Thoracic aorta (tissue), 2 donors: ENCODE measurements at places on chromosomes 2 and 18.

- DNase-seq = no peak
Measured at GRCh38 chr2:12412898-12413305, 303.8 kb upstream of the TRIB2 start.

GRCh38 chr2:11344342-11344955, at the start of gene ROCK2:
TSS of gene ROCK2 (minus strand) at chr2:11344636. CDS start at chr2:11344136, 500 bp downstream.
- peak; percentile 31 for DNase-seq

DNA sequence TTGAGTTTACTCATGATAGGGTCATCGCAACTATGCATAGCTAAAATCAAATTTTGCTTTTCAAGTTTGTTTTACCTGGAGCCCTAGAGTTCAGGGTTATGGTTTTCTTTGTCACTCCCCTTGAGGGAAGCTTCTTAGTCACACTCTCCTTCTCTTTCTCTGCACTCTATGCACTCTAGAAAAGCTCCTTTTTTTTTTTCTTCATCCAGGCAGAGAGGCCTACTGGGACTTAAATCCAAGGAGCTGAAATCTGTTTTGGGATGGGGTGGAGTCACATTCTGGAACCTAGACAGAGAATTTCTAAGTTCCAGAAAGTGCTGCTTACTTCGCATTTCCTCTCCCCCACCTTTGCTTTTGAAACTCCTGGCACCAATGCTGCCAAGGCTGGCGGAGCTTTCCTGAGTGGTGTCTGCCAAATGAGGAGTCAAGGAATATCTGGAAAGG, 19.1 kb upstream of the IL18R1 start:
- no peak for DNase-seq

- DNase-seq = no peak
Measured at GRCh38 chr2:224466304-224466895, 64.5 kb upstream of the FAM124B start.

- no peak for DNase-seq
Measured at GRCh38 chr2:199703199-199703598, 147.8 kb downstream of the FTCDNL1 start.

- DNase-seq = no peak
Measured at GRCh38 chr2:66915237-66915636, 480.3 kb downstream of the MEIS1 start.

GRCh38 chr2:28643911-28644334, 107.7 kb upstream of the PPP1CB start:
- no peak for DNase-seq

- DNase-seq = no peak
Measured at GRCh38 chr2:105328281-105329196, 996 bp downstream of the TGFBRAP1 start.

DNA sequence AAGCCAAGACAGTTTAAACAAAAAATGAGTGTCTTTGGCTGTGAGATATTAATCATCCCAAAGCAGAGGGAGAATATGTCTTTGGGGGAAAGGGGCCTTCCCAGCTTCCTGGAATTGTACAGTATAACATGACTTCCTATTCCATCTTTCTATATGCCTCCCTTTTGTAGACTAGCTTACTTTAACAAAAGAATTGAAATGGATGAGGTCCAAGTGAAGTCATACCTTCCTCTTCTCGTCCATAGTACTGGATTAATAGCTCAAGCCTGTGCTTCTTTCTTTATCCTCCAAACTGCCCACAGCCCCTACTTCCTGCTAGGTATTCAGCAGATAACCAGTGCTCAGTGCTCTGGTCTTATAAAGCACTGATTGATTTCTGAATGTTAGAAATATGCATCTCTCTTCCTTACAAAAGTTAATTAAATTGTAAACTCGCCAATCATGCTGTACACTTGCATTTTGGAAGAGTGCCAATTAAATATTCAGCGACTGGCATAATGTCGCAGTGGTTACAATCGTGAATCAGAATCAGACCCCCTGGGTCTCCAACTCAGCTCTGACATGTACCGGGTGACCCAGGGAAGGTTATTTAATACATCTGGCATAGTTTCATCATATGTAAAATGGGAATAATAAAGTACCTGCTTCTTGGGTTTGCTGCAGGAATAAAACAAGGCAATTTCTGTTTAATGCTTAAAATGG, 325.1 kb downstream of the RND3 start:
- no peak for DNase-seq

DNA sequence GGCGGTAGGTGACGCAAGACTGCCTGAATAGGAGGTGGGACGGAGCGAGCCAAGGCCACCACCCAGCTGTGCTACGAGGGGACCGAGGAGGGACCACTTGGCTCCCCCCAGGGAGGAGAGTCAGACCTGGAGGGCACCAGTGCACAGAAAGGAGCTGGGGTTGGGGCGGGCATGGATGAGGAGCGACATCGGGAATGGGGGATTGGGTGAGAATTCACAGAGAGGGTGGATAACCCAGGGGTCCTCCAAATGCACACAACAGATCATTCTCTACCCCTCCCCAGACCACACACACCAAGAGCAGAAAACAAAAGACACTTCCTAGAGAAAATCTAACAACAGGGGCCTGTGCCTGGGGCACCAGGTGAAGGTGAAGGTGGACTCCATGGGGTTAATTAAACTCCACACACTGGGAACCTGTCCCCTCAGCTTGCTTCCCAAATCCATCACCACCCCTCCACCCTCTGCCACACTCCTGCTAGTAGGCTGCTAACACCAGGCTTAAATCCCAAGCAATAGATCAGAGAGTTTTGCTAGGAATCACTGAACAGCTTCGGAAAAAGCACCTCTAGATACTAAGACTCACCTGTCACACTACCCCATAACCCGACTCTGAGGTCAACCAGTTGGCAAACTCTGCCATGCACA, 274.6 kb downstream of the EIPR1 start:
- DNase-seq = no peak

DNA sequence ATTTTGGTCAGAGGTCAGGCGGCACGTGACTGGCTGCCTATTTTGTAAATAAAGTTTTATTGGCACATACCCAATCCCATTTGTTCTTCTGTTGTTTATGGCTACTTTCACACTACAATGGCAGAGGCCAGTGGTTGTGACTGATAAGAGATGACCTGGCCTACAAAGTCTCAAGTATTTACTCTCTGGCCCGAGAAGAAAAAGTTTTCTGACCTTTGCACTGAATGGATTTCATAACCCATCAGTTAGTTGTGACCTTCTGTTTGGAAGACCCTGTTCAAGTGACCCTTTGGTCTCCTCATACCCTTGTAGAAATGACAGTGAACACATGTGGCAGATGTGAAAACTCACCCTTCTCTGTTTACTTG, 121.4 kb upstream of the MGAT5 start:
- no peak for DNase-seq

GRCh38 chr2:68774569-68775271, 40.1 kb downstream of the ARHGAP25 start:
- DNase-seq = no peak

DNA sequence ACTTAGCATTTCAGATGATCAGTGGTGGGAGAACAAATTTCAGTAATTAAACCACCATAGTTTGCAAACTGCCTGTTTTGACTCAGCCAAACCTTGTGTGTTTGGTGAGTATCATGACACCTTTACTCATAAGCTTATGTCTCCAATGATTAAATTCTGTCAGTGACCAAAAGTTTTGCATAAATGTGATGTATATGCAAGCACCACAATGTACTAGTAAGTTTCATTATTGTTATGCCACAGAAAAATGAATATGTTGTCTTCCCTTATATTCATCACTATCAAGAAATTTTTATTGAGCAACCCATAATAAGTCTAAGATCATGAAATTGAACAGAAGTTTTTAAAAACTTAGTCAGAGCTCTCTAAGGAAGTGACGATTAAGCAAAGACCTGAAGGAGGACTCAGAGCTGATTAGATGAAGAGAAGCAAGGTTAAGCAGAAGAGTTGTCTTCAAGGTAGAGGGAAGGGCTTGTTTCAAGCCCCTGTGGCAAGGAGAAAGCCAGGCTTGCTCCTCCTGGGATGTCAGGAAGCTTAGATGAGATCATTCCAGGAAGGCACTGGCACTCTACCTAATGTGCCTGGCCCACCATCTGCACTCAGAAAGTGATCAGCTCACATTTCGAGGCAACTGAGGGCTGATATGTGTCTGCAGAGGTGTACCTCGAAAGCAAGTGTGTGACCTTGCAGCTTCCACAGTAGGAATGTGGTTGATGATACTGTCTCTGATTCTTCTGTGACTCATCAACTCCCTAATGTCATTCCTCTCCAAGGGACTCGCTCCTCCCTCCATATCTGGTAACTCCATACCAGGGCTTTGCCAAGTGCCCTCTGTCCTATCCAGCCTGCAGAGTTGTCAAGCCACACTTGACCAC, 54.7 kb downstream of the KCTD18 start:
- DNase-seq = no peak

DNA sequence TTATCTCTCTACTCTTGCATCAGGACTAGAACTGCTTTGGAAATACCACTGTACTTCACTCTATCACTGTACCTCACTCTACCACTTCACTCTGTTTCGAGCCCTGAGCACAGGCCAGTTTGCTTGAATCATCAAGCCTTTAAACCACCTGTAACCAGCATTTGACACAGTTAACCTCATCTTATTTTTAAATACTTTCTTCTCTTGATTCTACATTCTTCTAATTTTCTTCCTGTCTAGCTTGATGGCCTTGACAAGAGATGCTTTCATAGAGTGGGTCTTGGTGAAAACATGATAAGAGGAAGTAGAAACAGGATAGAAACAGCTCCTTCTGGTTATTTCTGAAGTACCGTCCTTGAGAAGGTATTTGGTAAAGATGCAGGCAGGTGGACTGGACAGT, 78.1 kb downstream of the SPIRE1 start:
- no peak for DNase-seq

DNA sequence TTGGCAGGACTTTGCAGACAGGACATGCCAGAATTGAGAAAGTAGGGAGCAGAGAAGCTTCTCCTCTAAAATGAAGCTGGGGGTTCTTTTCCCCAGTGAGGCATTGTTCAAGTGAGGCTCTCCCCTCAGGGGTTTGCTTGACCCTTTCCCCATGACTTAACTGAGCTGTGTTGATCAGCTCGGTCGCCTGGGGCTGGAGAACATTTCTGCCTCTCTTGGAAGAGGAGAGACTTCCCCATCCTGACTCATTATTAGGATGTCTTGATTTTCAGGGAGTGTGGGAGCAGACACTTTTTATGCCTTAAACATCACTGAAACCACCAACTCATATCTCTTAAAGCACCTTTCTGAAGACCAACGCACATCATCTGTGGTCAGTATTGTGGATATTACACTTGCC, 27.9 kb upstream of the GLI2 start:
- no peak for DNase-seq

DNA sequence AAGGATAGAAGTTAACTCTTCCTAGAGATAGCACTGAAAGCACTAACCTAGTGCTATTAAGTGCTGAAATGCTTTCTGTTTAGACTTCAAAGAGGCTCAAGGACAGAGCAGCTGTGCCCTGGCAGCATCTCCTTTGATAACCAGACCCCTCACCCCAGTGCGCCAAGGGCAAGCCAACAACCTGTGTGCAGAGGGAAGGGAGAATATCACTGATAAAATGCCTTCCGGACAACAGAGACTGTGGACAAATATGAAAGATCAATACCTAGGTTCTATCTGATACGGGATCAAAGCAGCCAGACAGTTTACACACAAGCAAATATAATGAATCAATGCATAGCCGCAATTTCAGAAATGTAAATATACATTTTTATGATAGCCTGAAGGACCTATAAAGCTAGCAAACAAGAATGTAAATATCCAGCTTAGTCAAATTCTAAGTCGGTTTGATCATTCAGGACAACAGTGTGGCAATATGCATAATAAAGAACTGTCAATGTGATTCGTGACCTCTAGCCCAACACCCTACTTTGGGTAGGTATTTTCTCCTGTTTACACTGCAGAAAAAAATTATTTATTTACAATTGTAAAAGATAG, 91.8 kb upstream of the RFX8 start:
- no peak for DNase-seq

DNA sequence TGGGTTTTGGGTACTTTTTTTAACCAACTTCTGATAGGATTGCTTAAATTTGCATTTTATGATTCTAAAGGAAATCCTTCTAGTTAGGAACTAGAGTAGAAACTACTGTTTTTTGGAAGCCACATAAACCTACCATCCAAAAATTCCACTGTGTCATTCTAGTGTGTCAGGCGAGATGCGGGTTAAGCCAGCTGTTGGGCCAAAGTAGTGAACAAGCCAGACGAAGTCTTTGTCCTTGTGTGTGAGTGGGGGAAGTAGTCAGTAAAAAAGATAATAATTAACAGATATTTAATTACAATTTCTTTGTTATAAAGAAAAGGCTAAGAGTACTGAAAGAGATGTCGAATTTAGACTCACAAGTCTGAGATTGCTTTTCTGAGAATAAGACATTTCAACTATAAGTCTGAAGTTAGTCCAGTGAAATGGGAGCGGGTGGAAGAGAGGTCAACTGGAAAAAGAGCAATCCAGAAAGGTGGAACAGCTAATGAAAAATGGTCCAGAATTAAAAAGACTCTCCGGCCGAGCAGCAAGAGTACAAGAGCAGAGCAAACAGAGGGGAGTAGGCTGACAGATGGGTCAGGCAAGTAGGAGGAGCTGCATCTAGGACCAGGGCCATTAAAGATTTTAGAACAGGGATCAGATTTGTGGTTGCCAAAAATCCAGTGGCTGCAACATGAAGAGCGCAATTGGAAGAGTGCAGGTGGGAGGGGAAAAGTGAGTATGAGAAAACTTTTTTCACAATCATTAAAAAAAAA, 1.5 kb downstream of the EPB41L5 start:
- no peak for DNase-seq

GRCh38 chr18:79529991-79530390, 134.3 kb downstream of the NFATC1 start:
- no peak for DNase-seq

DNA sequence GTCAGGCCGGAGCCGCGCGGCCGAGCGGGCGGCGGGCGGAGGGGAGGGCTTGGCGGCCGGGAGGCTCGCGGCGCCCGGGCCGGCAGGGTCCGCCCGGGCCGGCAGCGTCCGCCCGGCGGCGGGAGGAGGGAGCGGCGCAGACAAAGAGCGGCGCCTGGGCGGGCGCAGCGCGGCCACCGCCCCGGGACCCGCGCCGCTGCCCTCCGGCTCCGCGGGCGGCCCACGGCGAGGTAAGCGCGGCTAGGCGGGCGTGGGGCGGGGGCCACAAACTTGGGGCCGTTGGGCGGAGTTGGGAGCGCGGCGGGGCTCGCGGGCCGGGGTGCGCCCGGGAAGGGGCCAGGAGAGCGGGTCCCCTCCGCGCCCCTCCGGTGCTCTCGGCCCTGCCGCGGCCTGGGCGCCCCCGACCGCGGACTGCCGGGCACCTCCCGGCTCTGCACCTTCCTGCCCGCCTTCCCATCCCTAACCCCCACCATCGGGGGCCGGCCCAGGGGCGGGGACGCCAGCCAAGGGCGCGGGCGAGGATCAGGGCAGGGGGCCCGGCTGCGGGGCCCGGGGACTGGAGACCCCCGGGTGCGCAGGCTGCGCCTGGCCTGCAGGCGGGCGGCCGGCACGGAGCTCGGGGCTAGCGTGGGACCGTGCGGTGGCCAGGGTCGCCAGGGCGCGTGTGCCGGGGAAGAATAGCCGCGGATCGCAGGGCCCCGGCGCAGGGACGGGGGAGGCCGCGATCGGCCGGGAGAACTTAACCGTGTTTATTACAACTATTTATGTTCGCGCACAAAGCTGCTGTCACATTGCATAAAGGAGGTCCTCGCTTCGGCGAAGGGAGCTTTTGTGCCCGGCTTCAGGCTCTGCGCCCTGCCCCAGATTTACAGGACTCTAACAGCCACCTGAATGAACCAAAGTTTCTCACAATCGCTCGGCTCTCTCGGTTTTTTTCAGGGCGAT, at the start of gene NCK2:
TSS of gene NCK2 (plus strand) at position 4 of the 945 bp plus-strand sequence. CDS start 110,152 bp downstream, outside the sequence.
- no peak for DNase-seq
